ENCODE measurements at places on chromosomes 12 and 14.

- peak; percentile 50 for DNase-seq
Measured at GRCh38 chr14:87628129-87628528, 364.9 kb downstream of the GALC start.

DNA sequence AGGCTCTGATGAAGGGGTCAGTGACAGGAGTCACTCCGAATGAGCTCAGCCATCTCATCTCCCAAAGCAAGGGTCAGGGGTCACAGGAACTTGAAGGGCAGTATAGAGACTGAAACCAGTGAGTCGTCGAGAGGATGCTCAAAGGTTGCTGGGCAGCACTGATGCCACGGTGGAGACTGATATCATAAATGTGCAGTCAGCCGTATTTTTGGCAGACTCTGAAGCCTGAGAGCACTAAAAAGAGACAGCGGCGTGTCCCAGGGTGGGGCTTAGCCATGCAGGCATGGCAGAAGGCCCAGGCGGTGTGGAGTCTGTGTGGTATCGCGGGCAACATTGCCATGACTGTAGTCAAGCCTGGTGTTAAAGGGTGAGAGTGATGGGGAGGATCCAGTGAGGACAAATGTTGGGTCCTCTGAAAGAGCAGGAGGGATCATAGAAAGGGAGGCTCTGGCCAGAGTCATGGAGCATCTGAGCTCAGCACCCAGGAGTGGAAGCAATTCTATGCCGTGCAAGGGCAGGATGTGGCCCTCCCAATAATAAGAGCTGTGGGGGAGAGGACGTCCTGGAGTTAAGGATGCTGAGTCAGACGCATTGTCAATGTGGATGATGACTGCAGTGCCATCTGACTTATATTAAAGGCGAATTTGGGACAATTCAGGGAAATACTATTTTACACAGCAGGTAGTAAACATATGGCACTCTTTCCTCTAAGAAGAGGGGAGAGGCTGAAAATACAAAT is 241.2 kb upstream of the FKBP4 start:
- no peak for DNase-seq

- no peak for DNase-seq
Measured at GRCh38 chr12:117188961-117189724, 1.1 kb downstream of the FBXO21 start.

GRCh38 chr14:20587489-20588154 is at the start of gene RNASE11:
TSS of gene RNASE11 (minus strand) at chr14:20588001.
- no peak for DNase-seq

- DNase-seq, result peak; percentile 68
Measured at GRCh38 chr12:115337693-115338543, 653.9 kb upstream of the TBX3 start.

- DNase-seq, result no peak
Measured at GRCh38 chr12:29517264-29517663, 19.8 kb upstream of the OVCH1 start.

DNA sequence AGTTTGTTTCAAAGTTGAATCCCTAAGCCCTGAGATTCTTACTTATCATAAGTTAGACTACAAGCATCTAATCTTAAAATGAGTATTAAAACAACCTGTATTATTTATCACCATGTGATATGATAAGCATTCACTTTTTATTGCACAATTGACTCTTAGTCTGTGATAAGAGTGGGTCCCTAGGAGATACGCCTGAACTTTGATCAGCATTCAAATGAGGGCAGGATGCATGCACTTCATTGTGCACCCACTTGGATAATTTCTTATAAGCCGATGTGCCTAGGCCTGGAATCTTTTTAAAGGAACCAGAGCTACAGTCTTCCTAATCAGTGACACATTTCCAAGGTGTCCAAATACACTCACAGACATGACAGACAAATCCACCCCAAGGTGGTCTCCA is 31.4 kb upstream of the SPTLC2 start:
- DNase-seq, result no peak

GRCh38 chr12:16955083-16955657 is 349.2 kb upstream of the LMO3 start:
- no peak for DNase-seq

- no peak for DNase-seq
Measured at GRCh38 chr14:59583755-59584154, 7.1 kb upstream of the CCDC175 start.

DNA sequence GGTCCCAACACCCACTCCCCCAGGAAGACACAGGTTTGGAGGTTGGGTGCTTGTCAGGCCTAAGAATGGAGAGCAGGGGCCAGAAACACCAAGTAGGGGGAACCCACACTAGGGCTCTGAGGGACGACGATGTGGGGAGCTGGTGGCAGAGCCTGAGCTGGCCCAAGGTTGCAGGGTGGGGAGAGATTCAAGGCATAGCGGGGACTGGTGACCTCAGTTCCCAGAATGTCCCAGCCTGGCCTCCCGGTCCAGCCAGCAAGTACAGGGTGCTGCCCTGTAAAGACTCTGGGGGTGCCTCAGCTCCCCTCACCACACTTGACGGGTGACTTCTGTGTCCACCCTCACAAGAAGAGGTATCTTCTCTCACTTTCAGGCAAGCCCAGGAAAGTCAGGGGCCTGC is 86.7 kb downstream of the ALG10 start:
- no peak for DNase-seq

- peak; percentile 95 for DNase-seq
Measured at GRCh38 chr12:53099071-53099882, 1.8 kb downstream of the IGFBP6 start.

- no peak for DNase-seq
Measured at GRCh38 chr14:71725922-71726579, 206.2 kb upstream of the RGS6 start.

DNA sequence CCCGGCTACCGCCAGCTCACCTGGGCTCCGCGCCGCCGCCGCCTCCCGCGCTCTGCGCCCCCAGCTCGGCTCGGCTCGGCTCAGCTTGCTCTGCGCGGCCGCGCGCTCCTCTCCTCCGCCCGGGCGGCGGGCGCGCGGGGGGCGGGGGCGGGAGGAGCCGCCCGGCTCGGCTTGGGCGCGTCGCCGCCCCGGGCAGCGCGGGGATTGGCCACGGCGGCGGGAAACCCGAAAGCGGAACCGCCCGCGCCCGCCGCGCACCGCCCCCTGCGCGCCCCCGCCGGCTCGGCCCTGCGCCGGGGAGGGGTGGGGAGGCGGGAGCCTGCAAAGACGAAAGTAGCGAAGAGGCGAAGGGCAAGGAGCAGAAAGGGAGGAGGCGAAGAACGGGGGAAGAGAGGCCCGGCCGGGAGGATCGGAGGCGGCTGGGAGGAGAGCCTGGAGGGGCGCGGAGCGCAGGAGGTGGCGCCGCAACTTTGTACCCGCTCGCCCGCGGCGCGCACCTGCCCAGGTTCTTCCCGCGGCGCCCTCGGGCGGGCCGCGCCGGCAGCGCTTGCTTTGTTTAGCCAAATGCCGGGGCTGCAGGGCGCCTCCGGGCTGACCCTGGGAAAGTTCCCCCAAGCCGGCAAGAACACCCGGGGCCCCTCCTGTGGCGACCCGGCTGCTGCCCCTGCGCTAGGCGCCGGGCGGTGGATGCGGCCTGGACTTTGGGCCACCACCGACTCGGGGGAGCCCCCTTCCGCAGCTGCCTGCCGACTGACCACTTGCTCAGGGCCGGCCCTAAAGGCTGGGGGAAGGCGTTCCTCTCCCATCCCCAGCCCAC is at the start of gene CAMKK2:
TSS of gene CAMKK2 (minus strand) at position 92 of the 817 bp plus-strand sequence. CDS start 22,183 bp downstream, outside the sequence.
- DNase-seq, result peak; percentile 81

DNA sequence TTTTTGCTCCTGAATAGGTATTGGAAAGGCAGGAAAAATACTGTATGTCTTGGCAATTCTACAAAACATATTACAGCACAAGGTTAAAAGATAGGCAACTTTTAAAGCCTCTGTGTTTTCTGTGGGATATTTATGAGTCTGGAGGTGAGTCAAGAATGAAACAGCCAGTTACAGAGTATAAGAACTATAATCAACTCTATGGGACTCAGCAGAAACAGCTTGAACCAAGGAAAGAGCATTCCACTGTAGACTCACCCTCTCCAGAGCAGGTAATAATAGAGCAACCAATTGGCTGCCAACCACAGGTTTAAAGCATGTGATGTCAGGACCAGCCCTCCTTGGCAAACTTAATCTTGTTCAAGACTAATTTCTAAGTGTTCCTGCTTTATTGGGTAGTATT is 100.5 kb upstream of the MDM1 start:
- DNase-seq, result no peak

- no peak for DNase-seq
Measured at GRCh38 chr12:114407842-114408411, 2.0 kb upstream of the TBX5 start.

DNA sequence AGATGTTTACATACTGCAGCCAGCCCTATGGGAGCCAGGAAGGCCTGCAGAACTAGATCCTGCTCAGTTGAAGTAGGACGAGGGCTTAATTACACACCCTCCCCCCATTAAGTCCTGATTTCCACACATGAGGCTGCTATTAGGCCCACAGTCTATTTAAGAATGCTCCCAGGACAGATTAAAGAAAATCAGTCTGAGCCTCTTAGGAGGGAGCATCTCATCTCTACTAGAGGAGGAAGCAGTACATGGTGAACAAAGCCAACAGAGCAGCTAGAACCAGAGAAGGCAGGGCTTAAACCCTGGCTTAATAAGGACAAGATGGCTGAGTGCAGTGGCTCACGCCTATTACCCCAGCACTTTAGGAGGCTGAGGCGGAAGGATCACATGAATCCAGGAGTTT is 55.8 kb upstream of the ARHGAP5 start:
- DNase-seq, result no peak

DNA sequence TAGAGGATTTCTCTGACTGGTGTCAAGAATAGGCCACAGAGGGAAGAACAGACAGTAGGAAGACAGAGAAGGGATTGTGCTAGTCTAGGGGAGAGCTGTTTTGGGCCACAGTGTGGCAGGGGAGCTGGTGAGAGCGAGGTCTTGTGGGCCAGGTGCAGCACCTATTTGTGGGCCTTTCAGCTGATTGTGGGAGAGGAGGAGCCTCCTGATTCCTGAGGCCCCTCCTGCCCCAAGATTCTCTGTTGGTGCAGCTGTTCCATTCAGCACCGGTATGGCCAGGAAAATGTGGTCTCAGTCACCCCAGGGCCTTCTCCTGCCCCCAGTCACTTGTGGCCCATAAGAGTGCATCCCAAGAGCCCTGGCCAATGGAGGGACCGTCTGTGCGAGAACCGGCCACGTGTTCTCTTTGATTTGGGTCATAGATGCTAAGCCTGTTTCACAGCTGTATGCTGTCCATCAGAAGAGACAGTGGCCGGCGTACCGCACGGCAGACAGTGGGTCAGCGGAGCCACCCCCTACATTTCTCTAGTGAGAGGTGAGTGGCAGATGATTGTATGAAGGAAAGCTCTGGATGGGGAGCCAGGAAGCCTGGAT is 27.7 kb downstream of the TPCN1 start:
- DNase-seq, result no peak
